COR-L47 (cell line): ENCODE measurements at places on chromosomes 12 and 14.

DNA sequence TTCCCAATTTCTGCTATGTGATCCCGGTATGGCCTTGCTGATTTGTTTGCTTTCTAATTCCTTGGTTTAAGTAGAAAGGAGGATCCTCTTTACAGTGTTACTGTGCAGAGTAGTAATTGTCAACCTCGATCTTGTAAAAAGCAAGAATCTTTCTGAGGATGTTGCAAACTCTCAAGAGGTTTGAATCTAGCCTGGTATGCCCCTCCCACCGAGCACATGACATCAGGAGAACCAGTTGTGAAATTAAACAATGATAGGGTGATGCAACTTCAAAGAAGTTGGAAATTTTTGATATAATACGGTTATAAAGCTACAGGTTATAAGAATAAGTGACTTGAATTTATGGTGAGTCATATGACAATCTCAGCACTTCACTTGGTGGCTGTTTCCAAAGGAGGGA lies 35.0 kb upstream of the FUT8 start:
- no peak for DNase-seq

DNA sequence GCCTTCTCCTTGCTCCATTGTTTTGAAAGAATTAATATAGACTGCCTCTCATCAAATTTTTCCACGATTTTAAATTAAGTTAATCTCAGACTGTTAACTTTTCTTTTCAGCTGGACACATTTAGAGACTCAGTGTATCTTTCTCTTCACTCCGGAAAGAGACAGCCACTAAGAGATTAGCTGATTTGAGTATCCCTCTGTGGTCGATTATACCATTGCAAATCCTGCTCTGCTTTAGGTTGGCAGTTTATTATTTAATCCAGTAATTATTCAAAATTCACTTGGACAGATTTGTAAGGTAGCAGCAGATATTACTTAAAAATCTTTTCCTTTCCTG lies 588 bp upstream of the TWF1 start:
- no peak for DNase-seq

DNA sequence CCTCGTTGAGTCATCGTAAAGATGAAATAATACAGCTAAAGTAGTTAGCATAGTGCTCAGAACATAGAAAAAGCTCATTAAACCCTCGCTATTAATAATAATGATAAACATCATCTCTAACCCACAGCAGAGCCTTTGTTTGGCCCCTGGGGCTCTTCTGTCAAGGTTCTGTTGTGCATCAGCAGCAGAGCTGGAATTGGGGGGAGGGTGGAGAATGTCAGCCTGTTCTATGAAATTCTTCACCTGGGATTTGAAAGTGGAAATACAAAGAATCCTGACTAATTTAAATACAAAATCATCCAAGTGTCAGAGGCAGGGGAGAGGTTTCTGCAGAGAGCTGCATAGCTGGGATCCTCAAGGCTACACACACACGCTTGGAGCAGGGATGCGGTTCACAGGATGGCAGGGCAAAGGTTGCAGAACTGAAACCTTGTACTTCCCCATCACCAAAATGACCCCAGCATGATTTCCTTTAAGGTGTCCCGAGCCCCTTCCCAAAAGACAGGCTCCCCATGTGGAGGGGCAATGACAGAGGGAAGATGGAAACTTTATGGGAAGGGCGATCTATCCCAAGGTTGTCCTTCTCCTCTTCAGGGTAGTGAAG lies 71.8 kb downstream of the DAD1 start:
- DNase-seq = no peak

- DNase-seq = no peak
These were observed 197.1 kb upstream of the RASSF8 start for GRCh38 chr12:25761356-25761755.

GRCh38 chr12:21456291-21456780 lies 18.9 kb downstream of the PYROXD1 start:
- DNase-seq = no peak

DNA sequence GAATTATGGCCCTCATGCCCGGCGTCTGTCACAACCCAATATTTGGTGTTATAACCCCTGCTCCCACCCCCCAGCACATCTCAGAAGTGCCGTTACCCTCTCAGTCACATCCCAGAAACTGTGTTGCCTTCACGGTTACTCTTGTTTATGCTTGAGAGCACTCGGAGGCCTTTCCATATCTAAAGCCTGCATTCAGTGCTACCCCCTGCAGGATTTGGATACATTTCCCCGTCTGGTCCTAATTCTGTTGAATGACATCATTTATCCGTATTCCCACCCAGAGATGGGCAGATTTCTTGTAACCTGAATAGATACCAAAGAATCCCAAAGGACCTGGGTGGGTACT lies 19.1 kb upstream of the FOS start:
- DNase-seq = no peak

DNA sequence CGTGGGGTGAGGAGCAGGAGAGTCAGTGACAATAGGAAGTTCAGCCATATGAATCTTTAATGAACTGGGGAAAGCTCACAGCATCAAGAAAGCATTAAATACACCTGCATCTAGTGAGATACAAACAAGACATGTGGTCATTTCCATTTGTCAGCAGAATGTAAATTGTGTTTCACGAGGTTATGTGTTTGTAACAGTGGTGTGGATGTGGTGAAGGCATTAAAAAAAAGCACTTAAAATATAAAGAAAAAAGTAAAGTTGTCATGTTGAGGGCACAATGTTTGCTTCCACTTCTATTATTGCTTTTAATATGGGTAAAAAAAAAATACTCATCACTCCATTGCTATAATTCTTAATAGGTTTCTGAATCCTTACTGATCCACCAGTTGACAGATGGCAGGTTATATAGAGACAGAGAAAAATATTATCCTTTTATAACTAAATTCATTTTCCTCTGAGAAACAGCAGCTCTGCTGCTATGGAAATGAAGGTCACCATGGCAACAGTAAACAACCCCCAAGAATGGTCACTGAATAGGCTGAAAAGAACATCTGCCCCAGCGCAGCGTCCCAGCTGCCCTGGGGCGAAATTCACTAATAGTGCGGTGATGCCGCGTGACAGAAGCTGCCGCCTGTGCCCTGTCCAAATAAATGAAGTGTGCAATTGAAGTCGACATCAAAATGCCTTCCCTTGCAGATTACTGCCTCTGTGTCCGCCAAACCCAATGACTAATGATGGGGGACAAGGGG lies 226.1 kb downstream of the FOXN3 start:
- peak; percentile 94 for DNase-seq

GRCh38 chr14:20688167-20688839 lies at the start of gene ANG:
Gene ANG, plus strand, starts transcription at chr14:20688764. Its CDS starts 4,801 bp downstream, at chr14:20693565.
- DNase-seq = no peak

GRCh38 chr12:105706973-105707334 lies 376.5 kb downstream of the C12orf75 start:
- no peak for DNase-seq

GRCh38 chr14:90619911-90620310 lies 196.3 kb downstream of the TTC7B start:
- DNase-seq = no peak
